ENCODE measurements at places on chromosomes 2 and 18.
A peak's percentile ranks its signal among the peaks of the same experiment; 100 is the strongest.

- no peak for DNase-seq
Measured at GRCh38 chr2:235055891-235056516, 104.2 kb downstream of the SH3BP4 start.

DNA sequence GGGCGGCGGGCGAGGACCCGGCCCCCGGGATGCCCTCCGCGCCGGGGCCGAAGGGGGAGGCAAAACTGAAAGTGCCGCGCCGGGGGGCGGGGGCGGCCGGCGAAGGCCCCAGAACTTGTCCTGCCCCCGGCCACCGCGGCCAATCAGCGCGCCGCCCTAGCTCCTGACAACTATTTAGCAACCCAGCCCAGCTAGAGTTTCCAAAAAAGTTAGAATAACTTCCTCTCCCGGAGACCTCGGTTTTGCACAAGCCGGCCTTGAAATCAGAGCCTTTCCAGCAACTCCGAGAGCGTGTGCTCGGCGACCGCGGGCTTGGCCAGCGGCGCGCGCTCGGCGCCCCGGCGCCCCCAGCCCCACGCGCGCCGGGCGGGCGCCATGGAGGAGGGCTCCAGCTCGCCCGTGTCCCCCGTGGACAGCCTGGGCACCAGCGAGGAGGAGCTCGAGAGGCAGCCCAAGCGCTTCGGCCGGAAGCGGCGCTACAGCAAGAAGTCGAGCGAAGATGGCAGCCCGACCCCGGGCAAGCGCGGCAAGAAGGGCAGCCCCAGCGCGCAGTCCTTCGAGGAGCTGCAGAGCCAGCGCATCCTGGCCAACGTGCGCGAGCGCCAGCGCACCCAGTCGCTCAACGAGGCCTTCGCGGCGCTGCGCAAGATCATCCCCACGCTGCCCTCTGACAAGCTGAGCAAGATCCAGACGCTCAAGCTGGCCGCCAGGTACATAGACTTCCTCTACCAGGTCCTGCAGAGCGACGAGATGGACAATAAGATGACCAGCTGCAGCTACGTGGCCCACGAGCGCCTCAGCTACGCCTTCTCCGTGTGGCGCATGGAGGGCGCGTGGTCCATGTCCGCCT is at the start of gene TWIST2:
Gene TWIST2 (plus strand): TSS at position 245 of the 850 bp plus-strand sequence. CDS start 131 bp downstream, at position 376.
- DNase-seq = no peak

- DNase-seq = peak; percentile 46
Measured at GRCh38 chr2:238158509-238159070, at the start of gene ERFE. Gene ERFE, plus strand, starts transcription at chr2:238158970. Its CDS starts 38 bp downstream, at chr2:238159008.

- DNase-seq = no peak
Measured at GRCh38 chr18:8299054-8299980, 309.9 kb upstream of the RAB12 start.

- no peak for DNase-seq
Measured at GRCh38 chr2:202950592-202950991, 38.5 kb downstream of the CARF start.
